ENCODE measurements at places on chromosomes 5 and 9. TPM values are rescaled to one million over a fixed set of nuclear protein-coding genes. Genes with fewer than 3 reads are reported as not detected.

- DNase-seq = no peak
These were observed 220.3 kb upstream of the TAS2R1 start for GRCh38 chr5:9850456-9850855.

GRCh38 chr5:141623186-141623585 is 4.4 kb upstream of the DIAPH1 start:
- DNase-seq = no peak

DNA sequence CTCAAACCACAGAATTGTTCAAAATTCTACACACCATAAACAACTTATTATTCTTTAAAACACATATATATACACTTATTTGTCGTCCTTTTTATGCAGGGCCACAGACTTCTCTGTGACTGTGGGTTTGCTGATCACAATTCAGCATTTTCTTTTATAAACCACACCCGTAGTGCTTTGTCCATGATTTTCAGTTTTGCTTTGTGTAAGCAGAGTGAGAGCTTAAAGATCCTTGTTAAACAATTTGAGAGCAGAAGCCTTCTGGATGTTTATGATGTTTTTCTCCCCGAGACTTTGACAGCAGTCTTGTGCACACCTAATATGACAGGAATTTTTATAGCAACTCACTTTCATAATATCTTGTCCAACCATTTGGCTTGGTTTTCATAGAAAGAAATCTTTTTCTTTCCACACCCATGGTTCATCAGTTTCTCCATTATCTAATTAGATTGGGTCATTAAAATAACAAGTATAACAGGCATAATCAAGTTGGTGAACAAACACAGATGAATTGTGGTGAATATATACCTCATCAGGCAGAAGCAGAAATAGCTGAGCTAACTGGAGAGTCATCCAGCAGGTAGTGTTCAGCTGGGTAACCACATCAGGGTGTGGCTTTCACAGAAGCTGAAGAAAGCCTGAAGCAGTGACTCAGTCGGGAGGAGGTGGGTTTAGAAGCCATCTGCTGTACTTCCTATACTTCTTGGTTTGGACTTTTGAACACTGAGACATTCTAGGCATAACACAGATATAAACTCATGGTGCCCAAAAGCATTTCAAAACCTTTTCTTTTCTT is 232.8 kb downstream of the DOCK8 start:
- DNase-seq = no peak

GRCh38 chr9:136587145-136587943 is 41.5 kb upstream of the NOTCH1 start:
- peak; percentile 58 for DNase-seq

GRCh38 chr5:142446131-142446959 is 121.5 kb upstream of the SPRY4 start:
- DNase-seq = peak; percentile 72

DNA sequence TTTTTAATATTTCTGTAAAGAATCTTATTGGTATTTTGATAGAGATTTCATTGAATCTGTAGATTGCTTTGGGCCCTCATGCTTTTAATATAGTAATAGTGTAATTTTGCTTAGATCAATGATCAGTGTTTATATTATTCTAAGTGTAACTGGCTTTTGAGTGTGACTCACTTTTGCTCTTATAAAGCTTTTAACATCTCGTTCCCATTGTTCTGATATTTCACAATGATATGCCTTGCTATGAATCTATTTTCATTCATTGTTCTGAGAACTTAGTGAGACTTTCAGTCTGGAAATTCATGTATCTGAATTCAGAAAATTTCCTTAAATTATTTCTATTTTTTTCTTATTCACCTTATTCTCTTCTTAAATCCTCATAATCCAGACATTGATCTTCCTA is 13.5 kb upstream of the MAMDC2 start:
- peak; percentile 58 for DNase-seq

GRCh38 chr5:67792891-67793290 is 422.7 kb upstream of the PIK3R1 start:
- no peak for DNase-seq

GRCh38 chr9:125617087-125617486 is 89.9 kb downstream of the MAPKAP1 start:
- no peak for DNase-seq

- peak; percentile 61 for DNase-seq
These were observed 333.7 kb downstream of the CWC27 start for GRCh38 chr5:65102371-65102975.

GRCh38 chr9:35781066-35781465 is 10.3 kb upstream of the NPR2 start:
- DNase-seq = no peak

- no peak for DNase-seq
These were observed 321.7 kb upstream of the TNC start for GRCh38 chr9:115439641-115440040.

DNA sequence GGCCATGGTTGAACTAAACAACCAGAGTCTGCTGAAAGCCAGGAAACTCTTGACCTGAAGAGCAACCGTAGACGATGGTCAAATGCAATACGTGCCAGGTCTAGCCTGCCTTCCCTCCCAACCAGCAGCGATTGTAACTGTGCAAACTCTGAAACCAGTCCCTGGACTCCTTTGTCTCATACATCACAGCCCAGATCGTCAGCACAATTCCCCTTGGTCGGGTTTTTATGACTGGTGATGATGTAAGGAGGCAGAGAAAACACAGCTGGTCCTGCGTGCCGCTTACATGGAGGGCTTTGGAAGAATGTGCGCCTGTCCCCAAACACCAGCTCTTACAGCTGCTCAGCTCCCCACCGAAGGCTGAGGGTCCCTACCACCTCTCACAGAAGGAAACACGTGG is 24.6 kb downstream of the SMIM23 start:
- DNase-seq = no peak

GRCh38 chr9:70418822-70419555 is 4.5 kb upstream of the KLF9 start:
- DNase-seq = peak; percentile 96

GRCh38 chr9:134641990-134642384 is 384 bp downstream of the COL5A1 start:
- DNase-seq = no peak

DNA sequence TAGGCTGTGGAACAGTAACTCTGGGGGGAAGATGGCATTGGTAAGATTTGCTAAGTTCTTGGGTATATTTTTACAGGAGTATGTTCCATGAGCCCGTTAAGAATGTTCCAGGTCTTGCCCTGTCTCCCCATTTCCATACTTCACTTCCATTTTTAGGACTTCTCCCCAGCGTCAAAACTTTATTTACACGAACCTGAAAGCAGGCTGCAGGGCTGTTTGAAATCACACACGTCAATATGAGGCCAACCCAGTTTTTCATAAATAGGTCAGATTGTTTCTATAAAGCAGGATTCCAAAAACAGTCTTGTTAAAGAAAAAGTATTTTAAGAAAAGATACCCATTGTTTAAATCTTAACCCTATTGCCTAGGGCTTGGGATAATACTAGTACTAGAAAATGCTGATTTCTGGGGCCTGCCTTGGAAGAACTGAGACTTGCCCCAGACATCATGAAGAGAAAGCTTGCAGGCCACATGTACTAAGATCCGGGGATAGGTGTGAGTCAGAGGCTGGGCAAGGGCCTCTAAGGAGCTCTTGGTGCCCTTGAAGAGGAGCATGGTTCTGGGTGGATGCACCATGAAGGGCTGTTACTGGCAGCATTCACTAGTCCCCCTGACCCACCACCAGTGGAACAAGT is 24.2 kb downstream of the TRIO start:
- peak; percentile 41 for DNase-seq

DNA sequence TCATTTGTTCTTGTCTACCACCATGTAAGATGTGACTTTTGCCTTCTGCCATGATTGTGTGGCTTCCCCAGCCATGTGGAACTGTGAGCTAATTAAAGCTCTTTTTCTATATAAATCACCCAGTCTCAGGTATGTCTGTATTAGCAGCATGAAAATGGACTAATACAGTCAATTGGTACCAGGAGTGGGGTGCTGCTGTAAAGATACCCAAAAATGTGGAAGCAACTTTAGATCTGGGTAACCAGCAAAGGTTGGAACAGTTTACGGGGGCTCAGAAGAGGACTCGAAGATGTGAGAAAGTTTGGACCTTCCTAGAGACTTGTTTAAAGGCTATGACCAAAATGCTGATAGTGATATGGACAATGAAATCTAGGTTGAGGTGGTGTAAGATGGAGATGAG is 488.9 kb downstream of the ISL1 start:
- no peak for DNase-seq

DNA sequence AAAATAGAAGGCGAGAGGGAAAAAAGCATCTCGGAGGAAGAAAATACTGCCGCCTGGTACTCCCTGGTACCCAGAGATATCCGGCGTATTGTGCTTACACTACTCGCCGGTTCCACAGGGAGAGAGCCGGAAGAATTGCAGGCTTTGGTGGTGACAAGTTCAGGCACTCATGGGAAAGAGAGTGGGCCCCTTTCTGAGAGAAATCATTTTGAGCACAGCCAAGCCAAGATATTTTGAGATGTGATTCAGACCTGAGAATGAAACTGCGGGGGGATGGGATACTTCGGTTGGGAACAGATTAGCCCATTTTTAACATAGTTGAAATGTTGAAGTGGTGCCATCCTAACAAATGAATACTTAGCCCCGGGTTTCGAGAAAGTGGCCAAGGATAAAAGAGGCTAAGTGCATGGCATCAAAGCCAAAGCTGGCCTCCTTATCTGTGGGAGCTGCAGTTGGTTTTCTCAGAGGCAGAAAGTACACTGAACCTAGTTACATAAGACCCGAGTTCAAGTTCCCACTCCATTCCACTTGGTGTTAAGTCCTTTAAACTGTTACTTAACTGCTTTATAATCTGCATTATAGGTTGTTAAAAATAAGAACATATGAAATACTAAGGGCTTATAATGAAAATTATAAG is 62.7 kb downstream of the SLC1A3 start:
- no peak for DNase-seq

DNA sequence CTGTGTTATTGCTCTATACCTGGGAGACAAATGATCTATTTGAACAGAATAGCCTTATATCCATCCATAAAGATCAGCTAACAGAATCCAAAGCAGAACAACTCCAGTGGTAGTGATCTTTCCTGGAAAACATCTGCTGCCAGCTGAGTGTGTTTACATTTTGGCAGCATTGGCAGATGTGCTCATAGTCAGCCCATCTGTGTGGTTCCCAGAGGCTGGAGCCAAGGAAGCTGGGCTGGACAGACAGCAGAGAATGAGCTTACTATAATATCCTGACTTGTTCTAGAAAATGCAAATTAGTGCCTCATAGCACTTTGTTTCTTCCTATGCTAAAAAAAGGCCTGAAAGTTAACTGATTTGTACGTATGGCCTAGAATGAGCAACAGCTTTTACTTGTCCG is 99.7 kb downstream of the ST8SIA4 start:
- no peak for DNase-seq

DNA sequence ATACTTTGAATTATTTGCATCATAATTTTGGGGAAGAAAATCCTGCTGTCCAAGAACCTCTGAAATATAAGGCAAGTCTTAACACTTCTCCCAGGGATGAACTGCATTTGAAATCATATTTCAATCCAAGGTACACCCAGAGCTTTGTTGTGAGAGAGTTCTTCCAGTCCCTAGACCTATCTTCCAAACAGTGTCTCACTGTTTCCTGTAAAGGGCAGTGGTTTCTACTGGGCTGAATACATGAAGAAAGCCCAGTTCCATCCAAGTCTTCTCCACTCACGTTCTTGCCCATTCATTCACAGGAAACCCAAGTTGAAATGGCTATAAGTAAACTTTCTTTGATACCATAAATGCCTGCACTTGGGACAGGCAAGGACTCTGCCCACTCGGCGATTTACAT is 108.3 kb upstream of the LHFPL2 start:
- DNase-seq = no peak

GRCh38 chr5:172845576-172845975 is 11.5 kb downstream of the ERGIC1 start:
- no peak for DNase-seq

- no peak for DNase-seq
These were observed 35.2 kb downstream of the DTWD2 start for GRCh38 chr5:118952992-118953651.

- no peak for DNase-seq
These were observed 10.5 kb upstream of the OLFM1 start for GRCh38 chr9:135076876-135077430.

GRCh38 chr5:133750356-133750755 is 138.0 kb upstream of the FSTL4 start:
- no peak for DNase-seq

- DNase-seq = peak; percentile 31
These were observed 126.3 kb downstream of the PDE4D start for GRCh38 chr5:59767211-59767605.

The OLFM1 gene
- total RNA-seq = 17.2 TPM

The SPINK6 gene
- total RNA-seq = not detected

The OMD gene
- 0.23 TPM for total RNA-seq

The DMRT2 gene
- not detected for total RNA-seq

The PCDHGC4 gene
- total RNA-seq = 1.2 TPM

The AQP7 gene
- total RNA-seq = not detected

The BAG1 gene
- total RNA-seq = 39.7 TPM

The SLC6A18 gene
- total RNA-seq = not detected

The ALG2 gene
- total RNA-seq = 50.2 TPM

The PCDHGB4 gene
- total RNA-seq = 14.5 TPM

The ZNG1E gene
- 33.7 TPM for total RNA-seq

All from dermis blood vessel endothelial cell (primary cell).